ENCODE measurements at places on chromosomes 5 and 9.

DNA sequence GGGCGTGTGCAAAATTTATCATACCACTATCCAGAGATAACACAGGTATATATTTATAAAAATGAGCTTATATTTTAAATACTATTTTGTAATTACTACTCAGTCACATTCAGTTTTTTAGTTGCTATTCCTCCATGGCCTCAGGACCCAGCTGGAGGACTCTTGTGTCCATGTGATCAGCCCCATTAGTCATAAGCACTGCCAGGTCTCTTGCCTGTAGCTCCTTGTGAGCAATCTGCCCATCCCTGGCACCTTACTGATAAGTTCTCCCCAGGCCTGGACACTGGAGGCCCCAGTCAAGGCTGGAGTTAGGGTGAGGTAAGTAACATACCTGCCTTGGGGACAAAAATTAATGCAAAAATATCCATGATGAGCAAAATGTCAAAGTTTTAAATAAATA is 29.5 kb upstream of the ADRB2 start:
- DNase-seq = no peak

DNA sequence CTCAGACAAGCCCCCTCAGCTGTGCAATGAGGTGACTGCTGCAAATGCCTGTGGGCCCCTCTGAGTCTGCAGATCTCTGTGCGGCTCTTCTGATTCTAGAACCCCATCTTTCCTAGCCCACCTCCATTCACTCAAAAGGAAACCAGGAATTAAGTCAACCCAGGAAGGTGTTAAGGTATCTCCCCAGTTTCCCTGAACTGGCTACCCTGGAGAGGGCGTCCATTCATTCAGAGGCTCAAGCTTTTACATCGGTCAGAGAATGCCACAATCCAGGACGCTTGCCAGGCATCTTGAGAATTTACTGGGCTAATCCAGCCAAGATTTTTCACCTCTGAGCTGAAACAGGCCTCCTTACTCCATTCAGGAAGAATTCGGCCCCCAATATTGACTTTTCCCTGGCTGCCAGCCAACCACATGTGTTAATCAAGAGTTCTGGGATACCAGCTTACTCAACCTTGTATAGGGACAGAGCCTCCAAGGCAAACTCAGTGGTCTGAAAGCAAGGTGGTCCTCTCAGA is 889 bp upstream of the ADAMTS12 start:
- DNase-seq = no peak

GRCh38 chr9:25412646-25413045 is 265.6 kb downstream of the TUSC1 start:
- DNase-seq = no peak

DNA sequence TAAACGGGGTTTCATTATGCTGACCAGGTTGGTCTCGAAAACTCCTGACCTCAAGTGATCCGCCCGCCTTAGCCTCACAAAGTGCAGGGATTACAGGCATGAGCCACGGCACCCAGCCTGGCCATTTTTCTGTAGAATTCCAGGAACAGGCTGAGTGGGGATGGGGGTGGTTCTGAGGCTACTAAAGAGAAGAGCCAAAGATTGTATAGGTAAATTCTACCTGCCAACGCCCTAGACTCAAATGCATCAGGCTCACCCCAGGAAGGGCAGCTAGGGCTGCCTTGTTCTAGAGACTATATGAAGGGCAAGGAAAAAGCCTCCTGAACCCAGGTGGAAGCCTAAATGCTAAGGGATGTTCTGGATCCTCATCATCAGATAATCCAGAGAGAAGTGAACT is 1.6 kb upstream of the C5orf52 start:
- DNase-seq = no peak

DNA sequence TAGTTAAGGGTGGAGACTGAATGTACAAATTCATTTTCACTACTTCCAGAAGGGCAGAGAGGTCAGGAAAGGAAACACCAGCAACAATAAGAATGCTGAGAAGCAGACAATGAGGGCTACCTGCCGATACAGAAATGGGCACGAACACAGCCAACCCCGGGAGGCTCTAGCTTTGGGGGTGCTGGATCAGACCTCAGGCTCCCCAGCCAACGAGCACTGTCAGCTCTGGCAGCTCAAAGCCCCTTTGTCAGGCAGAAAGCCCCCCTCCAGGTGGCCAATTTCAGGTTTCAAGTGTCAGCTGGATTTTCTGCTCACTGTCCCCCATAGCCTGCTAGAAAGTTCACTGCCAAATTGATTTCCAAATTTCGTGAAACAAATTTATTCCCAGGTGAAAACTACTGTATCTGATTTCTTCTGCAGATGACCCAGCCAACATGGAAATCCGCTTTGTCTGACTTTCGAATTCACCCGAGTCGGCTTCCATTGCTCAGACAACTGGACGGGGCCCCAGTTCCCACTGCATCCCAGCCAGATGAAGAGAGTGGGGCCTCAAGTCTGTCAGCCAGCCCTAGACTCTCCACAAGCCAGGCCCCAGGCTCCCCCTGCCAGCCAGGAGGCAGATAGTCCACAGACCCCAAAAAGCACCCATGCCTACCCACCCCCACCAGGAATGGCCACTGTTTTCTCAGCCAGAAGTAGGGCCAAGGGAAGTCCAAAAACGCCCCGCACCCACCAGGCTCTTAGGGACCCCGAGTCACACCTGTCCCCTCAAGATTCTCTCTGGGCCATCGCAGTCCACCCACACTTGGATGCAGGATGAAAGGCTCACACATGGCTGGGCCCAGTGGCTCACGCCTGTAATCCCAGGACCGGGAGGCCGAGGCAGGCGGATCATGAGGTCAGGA is 96.5 kb upstream of the PHYKPL start:
- DNase-seq = no peak

GRCh38 chr5:79791843-79792242 is 102.2 kb downstream of the CMYA5 start:
- DNase-seq = no peak

DNA sequence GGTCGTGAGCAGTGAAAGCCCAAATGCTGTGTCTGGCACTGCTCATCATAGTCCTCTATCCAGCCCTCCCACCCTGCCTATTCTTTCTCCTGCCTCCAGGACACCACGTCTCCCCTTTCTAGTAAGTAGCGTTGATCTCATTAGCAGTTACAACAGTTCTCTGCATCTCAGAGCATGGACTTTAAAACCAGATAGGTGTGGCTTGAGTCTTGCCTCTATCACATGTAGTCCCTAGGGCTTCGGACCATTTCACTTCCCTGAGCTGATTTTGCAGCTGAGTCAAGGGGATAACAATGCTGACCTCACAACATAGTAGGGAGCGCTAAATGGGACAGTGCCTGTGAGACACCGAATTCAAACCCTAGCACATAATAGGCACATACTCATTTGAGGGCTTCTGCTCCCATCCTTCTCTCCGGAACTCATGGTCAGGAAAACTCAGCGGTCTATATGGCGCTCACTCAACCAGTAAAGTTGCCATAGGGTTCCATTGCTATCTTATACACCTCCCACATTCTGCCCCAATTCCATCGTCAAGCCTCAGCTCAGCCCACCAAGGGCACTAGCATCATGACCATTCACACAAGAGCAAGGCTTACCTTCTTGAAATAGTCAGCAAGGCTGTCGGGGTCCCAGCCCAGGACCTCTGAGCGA is 515 bp downstream of the LCP2 start:
- DNase-seq = no peak

- no peak for DNase-seq
Observed at GRCh38 chr5:78182838-78183237, 111.7 kb downstream of the AP3B1 start.

DNA sequence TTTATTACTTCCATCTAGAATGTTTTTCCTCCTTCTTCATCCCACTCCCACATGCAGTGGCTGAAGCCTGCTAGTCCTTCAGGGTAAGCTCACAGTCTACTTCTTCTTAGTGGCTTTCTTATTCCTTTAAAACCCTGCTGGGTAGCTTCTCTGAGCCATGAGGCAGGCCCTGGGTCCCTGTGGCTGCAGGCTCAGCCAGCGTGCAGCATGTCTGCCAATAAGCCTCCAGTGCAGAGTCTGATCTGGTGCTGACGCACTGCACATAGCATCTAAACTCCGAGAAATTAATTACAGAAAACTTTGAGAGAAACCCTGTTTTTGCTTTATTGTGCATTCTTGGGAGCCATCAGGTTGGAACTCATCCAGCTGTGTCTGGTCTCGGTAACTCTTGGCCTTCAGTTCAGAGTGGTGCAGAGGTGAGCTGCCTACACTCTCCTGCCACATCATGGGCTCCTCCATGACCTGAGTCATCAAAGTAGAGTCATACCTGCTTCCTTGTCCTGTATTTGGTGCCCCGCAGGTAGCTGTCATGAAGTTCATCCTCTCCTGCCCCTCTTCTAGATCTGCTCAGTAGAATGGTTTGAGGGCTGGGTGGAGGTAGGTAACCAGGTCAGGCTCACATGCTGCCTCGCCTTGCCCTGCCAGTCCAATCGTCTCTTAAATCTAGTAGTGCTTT is 339.4 kb downstream of the KDM4C start:
- DNase-seq = no peak

GRCh38 chr9:91913986-91914385 is 36.0 kb downstream of the ROR2 start:
- no peak for DNase-seq

DNA sequence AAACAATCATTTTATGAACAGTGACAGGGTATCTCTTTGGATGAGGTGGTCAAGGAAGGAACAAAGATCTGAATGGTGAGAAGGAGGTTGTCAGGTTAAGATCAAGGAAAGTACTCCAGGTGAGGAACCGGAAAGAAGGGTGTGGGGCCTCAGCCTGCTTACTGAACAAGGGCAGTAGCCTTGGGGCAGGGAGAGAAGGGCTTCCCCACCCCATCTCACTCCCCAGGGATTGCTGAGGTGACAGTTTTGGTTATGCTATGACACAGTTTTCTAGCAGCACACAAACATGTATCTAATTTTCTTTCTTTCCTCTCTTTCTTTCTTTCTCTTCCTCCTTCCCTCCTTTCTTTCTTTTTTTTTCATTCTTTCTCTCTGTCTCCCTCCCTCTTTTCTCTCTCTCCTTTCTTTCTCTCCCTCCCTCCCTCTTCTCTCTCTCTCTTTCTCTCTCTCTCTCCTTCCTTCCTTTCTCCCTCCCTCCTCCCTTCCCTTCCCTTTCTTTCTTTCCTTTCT is 4.1 kb upstream of the HDHD3 start:
- DNase-seq = no peak

DNA sequence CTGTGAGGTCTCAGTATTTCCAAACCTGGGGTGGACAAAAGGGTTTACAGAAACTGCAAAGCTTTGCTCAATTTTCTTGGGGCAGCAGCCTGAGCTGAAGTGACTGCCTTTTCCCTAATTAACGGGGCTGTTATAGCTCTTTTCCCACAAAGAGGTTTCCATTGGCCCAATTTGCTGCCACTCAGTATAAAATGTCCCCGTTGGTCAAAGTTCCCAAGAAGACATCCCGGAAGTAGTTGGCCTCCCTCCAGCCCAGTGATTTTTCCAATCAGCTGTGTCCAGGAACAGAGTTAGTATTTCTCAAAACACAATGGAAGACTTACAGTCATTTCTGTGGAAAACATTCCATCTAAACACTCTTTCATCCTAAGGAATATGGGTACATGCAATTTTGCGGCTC is 643.6 kb downstream of the ACTL7B start:
- DNase-seq = no peak

DNA sequence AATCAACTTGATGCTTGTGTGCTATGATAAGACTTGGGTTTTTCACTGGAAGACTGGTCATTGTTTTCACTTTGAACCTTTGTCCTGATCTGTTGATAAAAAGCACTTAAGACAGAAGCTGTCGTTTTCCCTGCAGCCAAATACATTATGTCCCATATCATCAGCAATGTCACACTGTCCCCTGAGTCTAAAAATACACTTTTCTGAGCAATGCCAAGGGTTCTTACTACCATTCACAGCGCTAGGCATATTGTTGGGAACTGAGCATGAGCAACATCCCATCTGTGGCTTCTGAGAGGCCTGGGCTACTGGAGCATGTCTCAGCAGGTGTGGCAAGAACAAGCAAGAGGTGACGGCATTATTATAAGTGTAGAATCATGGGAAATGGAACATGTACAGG is 81.8 kb downstream of the SEMA6A start:
- no peak for DNase-seq

DNA sequence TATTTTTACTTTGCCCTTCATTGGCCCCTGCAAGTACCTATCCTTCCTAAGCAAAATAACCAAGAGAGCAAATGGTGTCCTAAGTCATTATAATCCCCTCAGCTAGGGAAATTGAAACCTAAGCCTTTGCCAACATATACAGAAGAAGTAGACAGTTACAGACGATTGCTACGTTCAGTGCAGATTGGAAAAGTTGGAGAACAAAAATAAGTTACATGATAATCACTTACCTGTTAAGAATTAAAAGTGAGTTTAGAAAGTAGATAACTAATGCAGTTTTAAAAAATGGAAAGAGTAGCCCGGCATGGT is 244.8 kb downstream of the MPDZ start:
- DNase-seq = no peak

- no peak for DNase-seq
Observed at GRCh38 chr9:89740722-89741121, 135.9 kb downstream of the GADD45G start.

DNA sequence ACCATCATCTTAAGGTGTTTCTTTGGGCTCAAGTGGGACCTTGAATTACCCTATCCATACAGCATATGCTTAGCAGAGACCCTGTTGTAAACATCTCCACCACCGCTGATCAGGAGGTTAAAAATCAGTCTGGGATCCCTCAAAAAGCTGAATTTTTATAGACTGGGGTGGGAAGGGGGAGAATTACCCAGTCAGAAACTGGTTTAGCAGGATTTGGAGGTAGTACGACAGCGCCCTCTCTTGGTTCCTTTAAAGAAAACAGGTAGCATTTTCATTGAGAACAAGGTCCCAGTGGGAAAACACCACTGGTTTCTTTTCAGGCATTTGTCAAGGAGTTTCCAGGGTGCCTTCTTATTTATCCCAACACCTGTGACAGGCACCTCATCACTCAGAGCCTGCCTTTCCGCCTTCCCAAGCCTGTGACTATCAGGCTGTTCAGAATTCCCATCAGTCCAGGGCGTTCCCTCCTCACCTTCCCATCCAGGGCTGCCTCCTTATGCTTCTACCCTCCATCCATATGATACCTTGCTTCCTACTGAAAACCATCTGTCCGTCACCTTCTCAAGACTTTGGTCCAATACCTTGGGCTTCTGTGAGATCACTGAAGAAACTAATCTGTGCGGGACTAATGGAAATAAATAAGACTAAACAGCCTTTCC is 203.8 kb upstream of the RAI14 start:
- no peak for DNase-seq

GRCh38 chr5:10975945-10976344 is 214.9 kb upstream of the DAP start:
- DNase-seq = no peak

DNA sequence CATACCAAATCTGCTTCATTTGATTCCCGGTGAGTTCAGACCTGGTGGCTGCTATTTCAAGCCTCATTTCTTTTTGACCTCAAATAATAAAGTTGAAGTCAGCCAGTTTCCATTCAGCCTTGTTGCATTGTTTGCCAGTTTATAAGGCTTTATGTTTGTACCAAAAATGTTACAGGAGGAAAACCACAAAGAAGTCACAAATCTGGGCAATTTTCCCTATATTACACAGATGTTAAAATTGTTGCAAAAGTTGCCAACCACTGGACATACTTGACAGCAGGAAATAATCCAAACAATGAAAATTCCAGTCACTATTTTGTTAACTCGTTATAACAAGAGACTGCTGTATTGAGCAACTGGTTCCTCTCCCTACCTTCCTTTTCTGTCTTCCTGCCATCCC is 1325.0 kb upstream of the DMAC1 start:
- DNase-seq = no peak
